ENCODE measurements at places on chromosomes 7 and 10.

GRCh38 chr7:33039257-33039902 lies 23.2 kb downstream of the NT5C3A start:
- no peak for DNase-seq

DNA sequence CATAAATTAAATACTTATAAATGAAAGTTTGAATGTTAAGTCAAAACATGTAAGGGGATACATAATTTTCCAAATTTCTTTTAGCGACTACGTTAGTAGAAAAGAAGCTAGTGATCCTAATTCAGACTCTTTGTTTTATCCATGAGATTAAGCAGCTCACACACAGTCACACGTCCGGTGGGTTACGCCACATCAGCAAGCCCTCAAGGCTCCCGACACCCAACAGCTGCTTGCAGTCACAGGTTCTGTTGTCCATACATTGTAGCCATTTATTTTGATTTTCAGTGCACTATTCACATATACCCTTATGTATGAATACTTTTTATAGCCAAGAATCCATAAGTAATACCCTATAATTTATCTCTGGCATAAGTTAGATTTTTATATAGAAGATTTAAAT lies 39.5 kb downstream of the XRCC2 start:
- DNase-seq, result no peak

DNA sequence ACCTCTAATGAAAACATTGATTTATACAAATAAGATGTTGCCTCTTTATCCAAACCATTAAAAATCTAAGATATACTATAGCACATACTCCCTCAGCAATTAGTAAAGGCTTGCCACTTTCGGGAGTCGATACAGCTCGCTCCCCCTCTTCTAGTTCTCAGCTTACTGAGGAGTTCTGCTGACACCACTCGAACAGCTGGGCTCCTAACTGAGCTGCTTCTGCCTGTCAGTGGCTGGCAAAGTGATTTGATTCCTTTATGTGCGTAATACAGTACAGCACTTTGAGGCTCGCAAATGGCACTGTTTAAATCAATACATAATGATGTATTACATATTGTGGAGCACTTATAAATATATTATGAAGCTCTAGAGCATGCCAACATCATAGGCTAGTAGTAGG lies 241.8 kb downstream of the CREB5 start:
- DNase-seq, result no peak

GRCh38 chr10:118330295-118331076 lies 11.6 kb downstream of the FAM204A start:
- no peak for DNase-seq

GRCh38 chr10:10804998-10805740 lies 212.5 kb upstream of the CELF2 start:
- no peak for DNase-seq

DNA sequence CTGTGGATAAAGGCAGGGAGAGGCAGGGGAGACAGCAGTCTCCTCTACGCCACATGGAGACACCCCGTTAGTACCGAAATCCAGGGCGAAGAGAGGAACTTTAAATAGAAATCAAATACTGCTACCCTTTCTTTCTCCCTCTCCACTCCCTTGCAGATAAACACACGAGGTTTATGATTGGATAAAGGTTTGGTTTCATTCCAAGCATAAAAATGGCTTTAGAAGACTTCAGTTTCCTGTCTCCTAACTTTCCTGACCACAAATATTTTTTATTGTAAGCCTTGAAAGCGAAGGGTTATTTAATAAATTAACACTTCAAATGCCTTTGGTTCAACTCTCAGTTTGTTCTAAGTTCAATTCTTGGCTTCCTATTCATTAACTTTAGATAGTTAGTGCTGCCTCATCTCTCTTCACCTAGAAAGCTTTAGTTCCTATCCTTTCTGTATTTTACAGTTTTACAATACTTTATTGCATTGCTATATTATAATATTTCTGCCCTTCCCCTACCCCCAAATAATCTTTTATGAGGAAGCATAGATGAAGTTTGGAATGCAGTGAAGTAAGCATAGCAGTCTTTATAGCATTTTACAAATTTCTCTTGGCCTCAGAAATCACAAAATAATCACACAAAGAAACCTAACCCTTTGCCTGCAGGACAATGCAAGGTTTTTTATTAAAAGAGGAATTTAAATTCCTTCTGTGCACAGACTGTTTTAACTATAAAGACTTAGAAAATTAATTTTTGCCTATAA lies 31.5 kb upstream of the ARID5B start:
- no peak for DNase-seq

- DNase-seq, result no peak
Observed at GRCh38 chr7:155868955-155869783, 56.9 kb upstream of the SHH start.

DNA sequence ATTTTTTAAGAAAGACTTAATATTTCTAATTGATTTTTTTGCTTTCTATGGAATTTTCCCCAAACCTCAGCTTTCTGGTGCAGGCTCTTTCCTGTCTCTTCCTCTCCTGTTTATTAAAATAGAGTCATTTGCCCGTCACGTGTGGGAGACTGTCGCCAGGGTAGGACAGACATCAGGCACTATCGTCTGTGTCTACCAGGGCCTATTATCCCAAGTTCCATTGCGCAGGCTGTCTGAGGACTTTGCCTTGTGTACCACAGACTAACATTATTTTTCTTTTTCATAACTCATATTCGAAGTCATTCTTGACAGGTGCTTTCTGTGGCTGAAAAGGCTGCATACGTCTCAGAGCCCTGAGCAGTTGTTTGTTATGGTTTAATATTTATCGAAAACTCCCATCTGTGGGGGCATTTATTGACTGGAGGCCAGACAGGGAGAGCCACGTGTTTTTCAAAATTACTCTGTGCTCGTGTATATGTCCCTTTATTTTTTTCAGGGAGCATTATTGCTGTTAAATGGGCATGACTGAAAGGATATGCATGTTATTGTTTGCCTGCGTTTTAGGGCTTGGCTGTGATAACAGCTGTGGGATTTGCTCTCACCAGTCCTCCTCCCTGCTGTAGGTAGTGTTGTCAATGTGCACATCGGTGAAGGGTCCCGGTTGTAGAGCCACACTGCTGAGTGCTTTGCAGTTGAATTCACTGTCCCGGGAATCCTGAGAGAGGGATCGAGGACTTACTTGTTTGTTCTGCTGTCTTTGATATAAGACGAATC lies 89.8 kb downstream of the CAMK1D start:
- DNase-seq, result no peak

GRCh38 chr7:55065511-55066229 lies 46.9 kb downstream of the EGFR start:
- DNase-seq, result no peak

GRCh38 chr7:49611951-49612350 lies 161.5 kb upstream of the VWC2 start:
- DNase-seq, result no peak

GRCh38 chr10:51251110-51251509 lies 176.8 kb downstream of the PRKG1 start:
- DNase-seq, result no peak

DNA sequence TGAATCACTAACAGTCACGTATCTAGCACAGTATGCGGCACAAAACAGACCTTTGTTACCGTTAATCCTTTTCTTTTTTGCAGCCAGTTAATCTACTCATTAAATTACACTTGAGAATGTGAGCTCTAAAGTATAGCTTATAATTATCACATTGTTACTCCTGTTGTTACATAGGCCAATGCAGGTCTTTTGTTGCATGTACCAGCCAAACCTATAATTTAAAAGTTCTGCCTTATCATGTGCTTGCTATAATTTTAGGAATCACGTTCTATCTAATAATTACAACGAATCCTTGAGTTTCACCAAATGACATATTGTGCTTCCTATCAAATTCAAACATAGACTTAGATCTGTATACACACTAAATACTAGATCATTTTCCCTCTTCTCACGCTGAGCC lies 245.1 kb downstream of the DGKI start:
- no peak for DNase-seq

GRCh38 chr10:120824881-120825309 lies 26.3 kb upstream of the WDR11 start:
- peak; percentile 46 for DNase-seq

- no peak for DNase-seq
Observed at GRCh38 chr10:116241085-116241484, 31.9 kb downstream of the GFRA1 start.

DNA sequence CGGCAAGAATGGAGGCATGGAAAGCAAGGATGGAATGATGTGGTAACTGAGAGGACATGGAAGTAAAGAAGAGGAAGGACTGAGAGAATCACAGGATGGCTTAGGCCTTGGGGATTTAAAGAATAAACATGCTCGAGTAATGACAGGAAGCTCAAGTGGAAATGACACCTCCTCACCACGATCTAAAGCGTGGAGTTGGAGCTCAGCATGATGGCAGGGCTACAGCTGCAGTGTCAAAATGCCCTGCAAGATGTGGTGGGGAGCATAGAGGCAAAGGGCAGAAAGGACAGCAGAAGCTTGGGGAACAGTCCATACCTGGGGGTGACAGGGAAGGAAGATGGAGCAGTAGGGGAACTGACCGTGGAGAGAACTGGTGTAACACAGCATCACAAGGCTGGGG lies 229.5 kb upstream of the PLXNA4 start:
- DNase-seq, result no peak

DNA sequence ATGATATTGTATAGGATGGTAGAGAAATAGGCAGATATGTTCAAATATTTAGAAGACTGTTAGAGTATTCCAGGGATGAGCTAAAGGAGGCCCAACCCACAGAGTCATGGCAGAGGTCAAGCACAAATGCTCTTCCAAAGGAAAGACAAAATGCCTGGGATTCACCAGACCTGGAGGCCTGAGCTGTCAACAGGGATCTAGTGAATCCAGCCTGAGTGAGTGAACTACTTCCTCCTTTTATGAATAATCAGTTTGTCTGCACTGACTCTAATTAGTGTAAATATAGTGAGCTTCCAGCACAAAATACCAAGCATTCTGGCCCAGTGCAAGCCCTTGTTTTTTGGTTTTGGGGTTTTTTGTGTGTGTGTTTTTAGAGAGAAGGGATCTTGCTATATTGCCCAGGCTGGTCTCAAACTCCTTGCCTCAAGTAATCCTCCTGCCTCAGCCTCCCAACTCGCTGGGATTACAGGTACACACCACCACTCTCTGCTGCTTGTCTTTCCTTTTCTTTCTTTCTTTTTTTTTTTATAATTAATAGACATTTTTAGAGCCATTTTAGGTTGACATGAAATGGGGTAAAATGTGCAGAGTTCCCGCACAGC lies 244.4 kb downstream of the SKIDA1 start:
- no peak for DNase-seq

- DNase-seq, result no peak
Observed at GRCh38 chr10:131556061-131556896, 244.8 kb upstream of the TCERG1L start.

DNA sequence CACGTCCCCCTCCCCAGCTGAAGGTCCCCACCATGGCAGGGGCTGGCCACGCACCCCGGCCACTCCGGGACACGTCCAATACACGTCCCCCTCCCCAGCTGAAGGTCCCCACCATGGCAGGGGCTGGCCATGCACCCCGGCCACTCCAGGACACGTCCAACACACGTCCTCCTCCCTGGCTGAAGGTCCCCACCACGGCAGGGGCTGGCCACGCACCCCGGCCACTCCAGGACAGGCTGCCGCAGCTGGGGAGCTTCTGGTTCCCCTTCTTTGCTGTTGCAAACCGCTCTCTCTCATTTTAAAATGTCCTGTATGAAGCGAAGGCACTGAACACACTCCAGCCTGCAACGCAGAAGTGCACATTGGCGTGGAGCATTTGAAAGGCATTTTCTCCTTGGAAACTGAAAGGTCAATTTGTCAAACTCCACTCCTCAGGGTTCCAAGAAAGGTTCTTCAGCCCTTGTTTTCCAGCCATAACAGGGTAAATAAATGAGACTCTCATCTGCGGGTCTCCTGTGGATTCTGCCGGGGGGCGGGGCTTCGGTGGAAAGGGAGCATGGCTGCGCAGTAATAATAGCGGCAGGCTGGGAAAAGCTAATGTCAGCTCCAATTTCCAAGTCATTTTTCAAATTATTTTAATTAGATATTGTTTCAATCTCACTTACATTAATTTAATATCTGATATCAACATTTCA lies 580.3 kb downstream of the DNAJB6 start:
- no peak for DNase-seq

- DNase-seq, result no peak
Observed at GRCh38 chr7:8582728-8583127, 149.3 kb downstream of the NXPH1 start.

- DNase-seq, result no peak
Observed at GRCh38 chr7:132328047-132328620, 248.1 kb downstream of the PLXNA4 start.

DNA sequence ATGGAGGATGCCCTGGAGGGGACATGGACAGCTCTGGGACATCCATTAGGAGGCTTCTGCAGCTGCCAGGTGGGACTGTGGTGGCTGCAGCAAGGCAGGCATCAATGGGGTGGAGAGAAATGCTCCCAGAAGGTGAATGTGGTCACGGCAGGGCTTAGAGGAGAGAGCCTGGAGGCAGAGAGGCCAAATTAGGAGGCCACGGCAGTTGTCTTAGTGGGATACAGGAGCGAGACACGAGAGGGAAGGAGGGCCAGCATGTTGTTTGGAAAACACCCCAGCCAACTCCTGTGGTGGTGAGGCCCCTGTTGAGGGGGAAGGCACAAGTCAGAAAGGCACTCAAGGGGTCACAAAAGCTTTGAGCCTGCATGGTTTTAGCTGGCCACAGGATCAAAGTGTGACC lies 14.6 kb upstream of the ECHDC3 start:
- DNase-seq, result no peak

DNA sequence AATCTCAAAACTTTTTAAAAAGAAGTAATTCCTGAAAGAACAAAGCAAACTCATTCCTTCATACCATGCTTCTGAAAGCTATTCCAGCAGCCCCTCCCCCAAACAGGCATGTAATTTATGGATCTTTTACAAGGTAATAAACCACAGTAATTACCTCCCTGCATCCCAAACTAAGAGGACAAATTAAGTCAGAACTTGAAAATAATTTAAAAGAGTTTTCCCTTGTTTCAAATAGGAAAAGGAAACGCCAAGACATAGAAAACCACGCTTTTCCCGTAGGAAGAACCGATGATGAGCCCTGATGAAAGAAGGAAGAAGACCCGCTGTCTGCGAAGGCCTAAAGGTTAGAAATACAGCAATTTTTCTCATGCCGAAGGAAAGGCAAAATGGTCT lies 8.9 kb downstream of the HOXA4 start:
- DNase-seq, result no peak

- no peak for DNase-seq
Observed at GRCh38 chr7:29424984-29425309, 138.7 kb upstream of the PRR15 start.

- no peak for DNase-seq
Observed at GRCh38 chr10:25849268-25849667, 84.8 kb upstream of the MYO3A start.

- DNase-seq, result no peak
Observed at GRCh38 chr7:48904975-48905374, 19.4 kb upstream of the CDC14C start.

- DNase-seq, result no peak
Observed at GRCh38 chr7:102943423-102944169, 30.8 kb downstream of the LRRC17 start.

DNA sequence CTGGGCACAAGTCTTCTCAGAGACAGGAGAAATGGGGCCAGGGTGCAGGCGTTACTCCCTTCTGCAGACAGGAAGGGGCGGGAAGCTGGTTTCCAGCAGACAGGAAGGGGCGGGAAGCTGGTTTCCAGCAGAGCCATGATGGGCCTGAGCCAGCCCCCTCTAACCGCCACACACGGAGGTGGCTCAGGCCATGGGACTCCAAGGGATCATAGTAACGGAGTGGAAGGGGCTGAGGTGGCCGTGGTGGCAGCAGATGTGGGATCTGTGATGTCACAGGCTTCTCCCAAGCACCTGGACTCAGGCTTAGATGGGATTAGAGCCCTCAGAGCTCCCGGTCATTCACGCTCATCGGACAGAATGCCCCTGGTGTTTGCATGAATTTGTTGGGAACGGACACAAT lies 177.8 kb downstream of the USP6NL start:
- DNase-seq, result no peak
